Left lung (tissue), 14 donors: ENCODE measurements at places on chromosomes 1 and 21. TPM values are rescaled to one million over a fixed set of nuclear protein-coding genes. Genes with fewer than 3 reads are reported as not detected.

DNA sequence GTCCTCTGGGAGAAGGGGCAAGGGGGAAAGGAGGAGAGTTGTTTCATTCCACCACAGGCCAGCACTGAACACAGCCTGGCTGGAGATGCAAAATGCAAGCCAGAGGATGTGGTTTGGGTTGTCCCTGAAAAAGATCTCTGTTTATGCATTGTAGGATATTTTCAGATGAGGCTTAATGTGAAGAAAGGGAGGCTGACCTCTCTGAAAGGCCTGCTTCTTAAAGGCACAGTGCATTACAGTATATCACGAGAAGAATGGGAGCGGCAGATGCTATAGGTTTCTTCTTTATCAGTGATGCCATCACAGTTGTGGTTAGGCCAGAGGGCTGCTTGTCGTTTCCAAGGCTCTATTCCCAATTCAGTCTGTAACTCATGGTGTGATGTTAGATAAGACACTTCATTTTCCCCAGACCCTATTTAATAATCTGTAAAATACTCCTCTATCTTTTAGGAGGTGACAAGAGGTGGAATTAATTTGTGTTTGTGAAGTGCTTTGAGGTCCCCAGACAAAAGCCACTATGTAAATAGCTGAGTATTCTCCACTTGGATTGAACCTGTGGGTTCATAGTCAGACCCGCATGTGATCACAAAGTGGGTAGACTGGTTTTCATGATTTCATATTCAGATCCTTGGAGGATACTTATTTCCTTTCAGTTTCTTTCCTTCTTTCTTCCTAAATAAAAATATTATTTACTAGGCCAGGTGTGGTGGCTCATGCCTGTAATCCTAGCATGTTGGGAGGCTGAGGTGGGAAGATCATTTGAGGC, 76.5 kb upstream of the WDR26 start:
- no peak for DNase-seq

DNA sequence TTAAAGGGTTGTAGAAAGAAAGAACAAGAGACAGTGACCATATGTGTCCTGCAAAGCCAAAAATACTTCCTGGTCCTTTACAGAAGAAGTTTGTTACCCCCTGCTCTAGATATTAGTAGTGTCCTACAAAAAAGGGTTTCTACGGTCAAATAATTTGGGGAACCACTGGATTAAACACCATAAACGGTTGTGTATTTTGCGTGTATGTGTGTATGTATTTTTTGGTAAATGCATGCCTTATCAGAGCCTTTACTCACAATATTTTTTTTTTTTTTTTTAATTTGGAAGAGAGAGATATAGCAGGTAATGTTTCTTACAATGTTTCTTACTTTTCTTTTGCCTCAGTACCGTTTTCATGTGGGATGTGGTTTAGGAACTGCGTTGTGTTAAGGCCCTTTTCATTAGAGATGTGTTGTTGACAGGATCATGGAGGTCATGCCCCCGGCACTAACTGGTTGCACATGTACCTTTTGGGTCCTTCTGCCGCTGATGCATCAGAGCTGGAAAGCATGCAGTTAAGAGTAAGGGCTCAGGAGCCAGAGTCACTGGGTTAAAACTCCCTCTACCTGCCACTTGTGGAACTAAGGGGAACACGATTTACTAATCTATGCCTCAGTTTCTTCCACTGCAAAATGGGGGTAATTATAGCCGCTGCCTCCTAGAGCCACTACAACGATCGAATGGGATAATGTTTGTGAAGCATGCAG, 234.6 kb upstream of the KAZN start:
- DNase-seq = no peak

Gene DAB1
- polyA plus RNA-seq = 0.96 TPM

DNA sequence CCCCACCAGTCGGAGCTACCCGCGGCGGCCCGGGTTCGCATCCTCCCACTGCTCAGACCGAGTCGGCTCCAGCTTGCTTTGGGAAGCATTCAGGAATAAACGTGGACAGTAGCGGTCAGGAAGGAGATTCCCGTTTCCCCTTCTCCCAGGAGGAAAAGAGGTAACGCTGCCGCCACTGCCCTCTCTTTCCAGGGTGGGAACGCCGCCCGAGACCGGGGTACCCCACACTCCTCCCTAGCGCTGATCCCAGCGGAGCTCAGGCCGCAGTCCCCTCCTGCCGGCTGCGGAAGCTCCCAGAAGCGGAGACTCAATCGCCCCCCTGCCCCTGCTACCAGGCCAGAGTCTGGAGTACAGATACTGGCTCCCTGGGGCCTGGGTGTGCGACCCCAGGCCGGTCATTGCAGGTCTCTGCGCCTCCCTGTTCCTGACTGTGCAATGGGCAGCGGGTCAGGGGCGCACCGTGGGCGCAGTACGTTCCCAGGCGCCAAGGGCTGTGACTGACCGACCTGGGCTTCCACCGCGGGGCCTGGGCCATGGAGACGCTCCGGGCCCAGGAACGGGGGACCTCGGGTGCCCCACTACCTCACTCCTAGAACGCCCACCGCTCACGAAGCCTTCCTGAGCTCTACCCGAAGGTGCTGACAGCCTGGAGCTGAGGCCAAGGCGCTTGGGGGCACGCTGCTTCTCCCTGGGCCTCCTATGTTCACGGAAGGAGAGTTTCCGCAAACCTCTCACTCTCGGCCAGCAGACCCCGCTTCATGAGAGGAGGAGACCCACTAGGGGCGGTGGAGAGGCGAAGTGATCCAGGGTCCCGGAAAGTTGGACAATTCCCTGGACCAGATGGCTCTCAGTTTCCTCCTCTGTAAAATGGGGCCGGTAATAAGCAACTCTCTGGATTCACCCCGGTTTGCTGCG, 7.8 kb downstream of the DMRTA2 start:
- no peak for DNase-seq

GRCh38 chr1:149928401-149928724, 760 bp upstream of the SF3B4 start:
- DNase-seq = no peak

GRCh38 chr1:211800925-211801607, 29.5 kb downstream of the LPGAT1 start:
- no peak for DNase-seq

- DNase-seq = no peak
Measured at GRCh38 chr1:57091642-57092041, 125.8 kb upstream of the C8B start.

Gene SIM2
- polyA plus RNA-seq = 1.6 TPM

Gene AMPD1
- polyA plus RNA-seq = not detected

Gene SPRR2B
- polyA plus RNA-seq = not detected

DNA sequence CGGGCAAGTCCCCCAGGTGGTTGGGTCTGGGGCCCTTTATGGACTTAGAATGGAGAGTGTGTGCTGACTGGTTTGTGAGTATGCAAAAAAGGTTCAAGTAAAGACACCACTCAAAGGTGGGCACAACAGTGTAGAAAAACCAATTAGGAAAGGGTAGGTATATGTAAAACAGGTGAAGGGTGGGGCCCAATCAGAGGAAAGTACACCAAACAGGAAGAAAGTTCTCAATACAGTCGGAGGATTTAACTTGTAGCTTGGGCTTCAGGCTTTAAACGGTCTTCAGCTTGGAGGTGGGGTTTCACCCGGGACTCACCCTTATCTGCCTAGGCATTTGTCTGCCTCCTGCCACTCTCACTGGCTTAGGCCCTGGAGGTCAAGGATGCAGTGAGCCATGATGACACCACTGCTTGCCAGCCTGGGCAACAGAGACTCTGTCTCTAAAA, 6.8 kb upstream of the PUM1 start:
- no peak for DNase-seq

GRCh38 chr21:32993894-32994293, 31.8 kb upstream of the OLIG2 start:
- DNase-seq = no peak

- DNase-seq = no peak
Measured at GRCh38 chr1:19034721-19035120, 78.2 kb upstream of the IFFO2 start.

GRCh38 chr21:40386981-40387747, 459.8 kb downstream of the DSCAM start:
- DNase-seq = no peak

DNA sequence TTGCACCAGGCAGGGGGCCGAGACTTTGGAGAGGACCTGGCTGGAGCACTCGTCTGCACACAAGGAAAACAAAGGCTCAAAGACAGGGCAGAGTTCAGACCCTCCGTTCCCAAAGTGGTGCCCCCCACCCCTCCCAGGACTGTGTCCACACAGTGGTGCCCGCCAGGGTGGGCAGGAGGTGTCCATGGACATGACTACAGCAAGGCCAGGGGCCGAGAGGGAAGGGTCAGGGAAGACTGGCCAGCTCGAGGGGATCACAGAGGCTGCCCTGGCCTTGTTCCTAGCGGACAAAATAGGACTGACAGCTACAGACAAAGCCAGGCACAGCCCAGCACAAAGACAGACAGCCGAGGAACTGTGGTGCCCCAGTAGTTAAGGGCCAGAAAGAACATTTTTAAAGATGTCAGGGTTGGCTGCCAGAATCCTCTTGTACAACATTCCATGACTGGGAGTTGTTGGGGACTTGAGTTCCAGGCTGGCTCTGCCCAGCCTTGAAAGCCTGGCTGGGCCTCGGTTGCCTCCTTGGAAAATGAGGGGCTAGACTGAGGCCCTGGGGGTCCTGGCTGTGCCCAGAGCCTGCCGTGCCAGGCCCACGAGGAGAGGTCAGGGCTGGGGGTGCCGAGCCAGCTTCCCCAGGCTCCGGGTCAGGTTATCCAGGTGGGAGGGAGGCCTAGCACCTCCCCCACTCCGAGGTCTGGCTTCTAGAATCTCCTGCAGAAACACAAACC, 63.7 kb downstream of the SLX9 start:
- peak; percentile 60 for DNase-seq

GRCh38 chr21:42703136-42703908, 49.9 kb downstream of the PDE9A start:
- no peak for DNase-seq

DNA sequence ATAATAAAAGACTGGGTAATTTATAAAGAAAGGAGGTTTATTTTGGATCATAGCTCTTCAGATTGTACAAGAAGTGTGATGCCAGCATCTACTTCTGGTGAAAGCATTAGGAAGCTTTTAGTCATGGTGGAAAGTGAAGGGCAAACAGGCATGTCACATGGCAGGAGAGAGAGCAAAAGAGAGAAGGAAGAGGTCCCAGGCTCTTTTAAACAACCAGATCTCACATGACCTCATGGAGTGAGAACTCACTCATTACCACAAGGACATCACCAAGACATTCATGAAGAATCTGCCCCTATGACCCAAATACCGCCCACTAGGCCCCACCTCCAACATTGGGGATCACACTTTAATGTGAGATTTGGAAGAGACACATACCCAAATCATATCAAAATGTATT, 10.0 kb downstream of the RPTN start:
- no peak for DNase-seq

DNA sequence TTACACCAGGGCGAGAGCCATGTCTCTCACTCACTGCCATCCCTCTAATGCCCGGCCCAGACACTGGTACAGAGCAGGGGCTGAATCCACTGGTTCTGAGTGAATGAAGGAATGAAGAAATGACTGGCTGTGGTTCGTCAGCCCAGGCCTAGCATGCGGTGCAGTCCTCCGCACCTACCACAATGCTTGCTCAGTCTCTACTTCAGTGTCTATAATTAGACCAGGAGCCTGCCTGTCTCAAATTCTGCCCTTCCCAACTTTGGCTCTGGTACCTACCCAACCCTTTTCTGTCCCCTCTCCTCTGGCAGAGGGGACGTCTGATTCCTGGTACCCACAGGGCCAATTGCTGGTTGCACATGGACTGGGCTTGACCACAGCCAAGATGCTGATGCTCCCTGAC, 118.2 kb upstream of the GRIK3 start:
- DNase-seq = no peak

Gene C1QB
- 17.0 TPM for polyA plus RNA-seq

DNA sequence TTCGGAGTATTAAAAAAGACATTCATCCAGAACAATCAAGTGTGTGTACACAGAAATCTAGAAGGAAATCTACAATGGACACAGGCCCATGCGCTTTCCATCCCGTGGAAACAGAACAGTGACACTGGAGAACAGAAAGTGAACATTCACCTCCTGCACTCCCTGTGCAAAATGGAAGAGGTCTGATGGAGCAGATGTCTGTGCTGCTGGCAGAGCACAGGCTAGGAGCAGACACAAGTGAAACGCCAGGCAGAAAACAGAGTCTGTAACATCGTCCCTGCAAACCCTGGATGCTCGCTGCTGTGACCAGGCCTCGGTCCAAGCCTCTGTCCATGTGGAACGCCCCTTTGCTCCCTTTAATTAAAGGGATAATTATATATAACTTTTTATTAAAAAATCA, 36.1 kb downstream of the SLC45A1 start:
- no peak for DNase-seq

DNA sequence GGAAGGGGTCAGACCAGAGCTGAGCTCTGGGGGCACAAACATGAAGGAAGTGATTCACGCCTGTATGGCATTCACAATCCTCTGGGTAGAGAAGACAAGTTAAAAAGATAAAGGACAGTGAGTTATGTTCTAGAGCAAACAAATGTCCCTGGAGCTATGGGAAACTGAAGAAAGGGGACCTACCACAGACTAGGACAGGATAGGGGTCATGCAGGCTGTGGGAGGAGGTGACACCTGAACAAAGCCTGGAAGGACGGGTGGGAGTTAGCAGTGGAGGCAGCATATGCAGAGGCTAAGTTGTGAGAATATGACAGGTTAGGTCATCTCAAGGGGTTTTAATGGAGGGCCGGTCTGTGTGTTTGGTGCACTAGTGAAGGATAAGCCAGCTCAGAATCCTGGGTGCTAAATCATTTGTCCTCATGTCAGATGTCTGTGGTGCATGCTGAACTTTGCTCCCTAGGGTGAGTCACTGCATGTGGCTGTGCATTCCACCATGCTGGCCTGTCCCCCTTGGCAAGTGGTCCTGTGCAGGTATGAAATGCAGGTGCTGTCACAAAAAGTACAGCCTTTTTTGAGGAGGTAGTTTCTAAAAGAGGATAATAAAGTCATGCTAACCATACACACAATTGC, 28.5 kb downstream of the TNN start:
- no peak for DNase-seq

Gene HCN3
- 11.7 TPM for polyA plus RNA-seq

DNA sequence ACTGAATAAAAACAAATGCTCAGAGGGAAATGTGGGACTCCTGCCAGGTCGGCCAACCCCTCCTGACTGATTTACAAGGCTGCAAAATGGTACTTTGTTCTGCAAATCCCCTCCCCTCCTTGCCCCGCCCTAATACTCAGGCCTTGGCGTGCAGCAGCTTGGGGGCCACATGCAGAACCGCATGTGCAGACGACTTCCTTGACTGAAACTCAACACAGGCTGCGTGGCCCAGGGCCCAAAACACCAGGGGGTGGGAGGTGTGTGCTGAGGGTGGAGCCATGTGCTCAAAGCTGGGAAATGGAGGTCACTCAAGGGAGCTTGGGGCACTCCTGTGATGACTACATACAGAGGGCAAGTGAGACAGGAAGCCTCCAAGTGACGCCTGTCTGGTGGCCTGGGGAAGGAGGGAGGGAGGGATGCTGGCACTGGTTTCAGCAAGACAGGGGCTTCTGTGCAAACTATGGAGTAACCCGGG, 87.2 kb downstream of the MRPL37 start:
- peak; percentile 71 for DNase-seq

Gene C1QTNF12
- polyA plus RNA-seq = 1.4 TPM
